ENCODE measurements at places on chromosomes 16 and 17.

GRCh38 chr16:89096768-89097391 lies 3.2 kb downstream of the ACSF3 start:
- no peaks in the 10 kb centered on the region for H3K4me1 ChIP-seq
- H3K27ac ChIP-seq = no peak overlapping the region
- no peak for DNase-seq
- no peak overlapping the region for H3K4me3 ChIP-seq

GRCh38 chr16:51157698-51158097 lies 6.6 kb upstream of the SALL1 start:
- no peak overlapping the region for H3K4me3 ChIP-seq
- H3K27ac ChIP-seq = no peak overlapping the region
- H3K36me3 ChIP-seq = no peaks in the 10 kb centered on the region
- no peak for DNase-seq
- no peaks in the 10 kb centered on the region for H3K4me1 ChIP-seq
- peaks cover 36% of the 10 kb centered on the region for H3K27me3 ChIP-seq

- peaks cover 3% of the 10 kb centered on the region for H3K27me3 ChIP-seq
- no peak overlapping the region for H3K27ac ChIP-seq
- H3K4me3 ChIP-seq = no peak overlapping the region
- DNase-seq = no peak
- no peaks in the 10 kb centered on the region for H3K4me1 ChIP-seq
These were observed 55.0 kb downstream of the CNGB1 start for GRCh38 chr16:57915811-57916488.

GRCh38 chr16:685967-686366 lies 1.8 kb upstream of the JMJD8 start:
- H3K4me1 ChIP-seq = peaks cover 15% of the 10 kb centered on the region
- no peak for DNase-seq
- peaks cover 15% of the 10 kb centered on the region for H3K36me3 ChIP-seq
- no peak overlapping the region for H3K27ac ChIP-seq

Measured in lung (tissue), 17 donors.